ENCODE measurements at places on chromosomes 5 and 9.

- DNase-seq: peak; percentile 11
Observed at GRCh38 chr9:6827439-6828145, 69.8 kb downstream of the KDM4C start.

DNA sequence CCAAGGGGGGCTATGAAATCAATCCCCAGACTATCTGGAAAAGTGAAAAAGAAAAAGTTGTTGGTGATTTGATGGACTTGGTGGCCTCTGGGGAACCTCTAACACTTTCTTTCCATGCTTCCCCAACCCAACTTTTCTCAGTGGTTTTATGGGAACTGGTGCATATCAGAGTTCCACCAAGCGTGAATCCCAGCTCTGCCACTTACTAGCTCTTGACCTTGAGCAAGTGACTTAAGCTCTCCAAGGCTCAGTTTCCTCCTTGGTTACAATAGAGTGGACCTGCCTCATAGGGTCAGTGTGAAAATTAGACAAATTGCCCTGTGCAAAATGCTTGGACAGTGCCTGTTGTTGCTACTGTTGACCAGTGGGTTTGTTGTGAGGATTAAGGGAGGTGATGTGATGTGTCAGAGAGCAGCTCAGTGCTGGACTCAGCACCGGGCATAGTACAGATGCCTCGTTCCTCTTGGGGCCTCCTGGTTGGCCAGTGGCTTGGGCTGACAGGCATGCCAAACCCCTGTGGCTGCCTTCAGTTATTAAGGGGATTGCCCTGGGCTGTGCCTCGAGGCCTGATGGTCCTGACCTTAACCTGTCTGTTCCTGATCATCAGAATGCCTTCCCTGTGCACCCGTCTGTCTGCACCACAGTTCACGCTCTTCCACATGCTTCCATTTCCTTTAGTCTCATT, 49.3 kb downstream of the COL15A1 start:
- DNase-seq: no peak

DNA sequence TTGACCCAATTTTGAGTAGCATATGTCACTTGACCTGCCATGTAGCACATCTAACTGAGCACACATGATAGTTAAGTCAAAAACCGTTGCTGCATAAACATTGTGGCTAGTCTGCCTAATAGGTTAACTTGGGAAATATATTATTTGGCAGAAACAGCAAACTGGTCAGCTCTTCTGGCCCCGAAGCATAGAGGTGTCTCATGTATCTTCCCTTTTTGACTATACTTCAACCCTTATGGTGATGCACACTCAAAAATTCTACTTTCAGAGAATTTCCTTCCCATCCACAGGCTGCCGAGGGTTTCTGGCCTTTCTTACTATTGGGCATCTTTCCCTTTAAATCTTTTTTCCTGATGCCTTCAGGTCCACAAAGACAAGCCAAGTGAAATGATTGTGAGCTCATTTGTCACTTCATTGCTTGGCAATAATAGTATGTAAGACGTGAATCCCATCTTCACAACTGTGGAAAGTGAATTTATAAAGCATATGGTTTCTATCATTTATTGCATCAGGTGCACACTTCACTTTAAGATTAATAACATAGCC, 41.2 kb downstream of the MOCS2 start:
- no peak for DNase-seq

DNA sequence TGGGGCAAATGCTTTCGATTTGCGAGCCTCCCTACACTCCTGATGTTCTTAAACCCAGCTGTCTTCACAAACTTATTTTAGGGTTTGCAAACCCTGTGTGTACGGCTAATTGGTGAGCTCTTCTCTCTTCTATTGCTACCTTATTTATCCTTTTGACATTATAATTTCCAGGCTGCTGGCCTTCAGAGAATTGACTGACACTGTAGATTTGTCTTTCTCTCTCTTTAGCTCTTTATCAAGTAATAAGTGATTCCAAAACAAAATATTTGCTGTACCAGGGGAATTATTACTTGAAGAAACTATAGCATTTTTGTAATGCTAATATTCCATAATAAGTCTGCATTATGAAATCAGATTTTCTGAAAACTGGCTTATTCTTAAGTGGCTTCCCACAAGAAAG, 92.5 kb downstream of the NPR3 start:
- DNase-seq: no peak

- DNase-seq: no peak
Observed at GRCh38 chr5:142737179-142737578, 33.0 kb upstream of the ARHGAP26 start.

Measured in NCI-H1417 treated with DMSO at 0.1 percent for 48 hours (cell line).